ENCODE measurements at places on chromosomes 5 and 9.

DNA sequence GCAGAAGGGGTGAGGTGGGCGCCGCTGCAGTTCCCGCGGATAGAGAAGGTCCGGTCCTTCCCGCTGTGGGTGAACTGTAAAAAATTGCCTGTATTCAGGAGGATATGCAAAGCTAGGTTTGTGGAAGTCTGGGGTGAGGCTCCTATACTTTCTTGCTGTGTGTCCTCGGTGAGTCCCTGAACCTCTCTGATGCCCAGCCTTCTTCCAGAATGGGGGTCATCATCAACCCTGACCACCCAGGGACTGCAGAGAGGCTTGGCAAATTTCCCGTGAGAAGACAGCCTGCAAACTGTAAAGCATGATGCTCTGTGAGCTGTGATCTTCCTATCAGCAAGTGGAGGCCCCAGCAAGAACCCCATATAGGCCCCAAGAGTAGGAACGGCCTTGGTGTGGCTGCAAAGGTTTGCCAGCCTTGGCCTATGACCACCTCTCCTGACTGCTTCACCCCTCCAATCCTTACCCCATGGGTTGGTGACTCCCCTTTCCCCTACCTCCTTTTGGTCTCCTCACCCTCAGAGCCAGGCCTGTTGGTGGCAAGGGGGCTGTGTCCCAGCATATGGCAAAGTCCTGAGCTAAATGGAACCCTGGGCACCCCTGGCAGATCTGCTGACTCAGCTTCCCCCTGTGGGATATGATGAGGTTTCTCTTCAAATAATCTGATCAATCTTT lies 760 bp downstream of the ALDH1B1 start:
- no peak for DNase-seq

DNA sequence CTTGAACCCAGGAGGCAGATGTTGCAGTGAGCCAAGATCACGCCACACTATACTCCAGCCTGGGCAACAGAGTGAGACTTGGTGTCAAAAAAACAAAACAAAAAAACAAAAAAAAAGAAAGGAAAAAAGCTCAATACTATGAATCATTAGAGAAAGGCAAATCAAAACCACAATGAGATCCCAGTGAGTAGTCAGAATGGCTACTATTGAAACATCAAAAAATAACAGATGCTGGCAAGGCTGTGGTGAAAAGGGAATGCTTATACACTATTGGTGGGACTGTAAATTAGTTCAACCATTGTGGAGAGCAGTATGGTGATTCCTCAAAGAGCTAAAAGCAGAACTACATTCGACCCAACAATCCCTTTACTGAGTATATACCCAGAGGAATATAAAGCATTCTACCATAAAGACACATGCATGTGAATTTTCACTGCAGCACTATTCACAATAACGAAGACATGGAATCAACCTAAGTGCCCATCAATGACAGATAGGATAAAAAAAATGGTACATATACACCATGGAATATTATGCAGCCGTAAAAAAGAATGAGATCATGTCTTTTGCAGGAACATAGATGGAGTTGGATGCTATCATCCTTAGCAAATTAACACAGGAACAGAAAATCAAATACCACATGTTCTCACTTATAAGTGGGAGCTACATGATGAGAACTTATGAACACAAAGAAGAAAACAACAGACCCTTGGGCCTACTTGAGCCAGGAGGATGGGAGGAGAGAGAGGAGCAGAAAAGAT lies 81.9 kb upstream of the ARRDC3 start:
- DNase-seq: no peak

- DNase-seq: no peak
Measured at GRCh38 chr5:32834251-32834650, 123.1 kb downstream of the NPR3 start.

- DNase-seq: no peak
Measured at GRCh38 chr5:52898961-52899680, 90.0 kb upstream of the ITGA2 start.

GRCh38 chr5:123217173-123217572 lies 128.1 kb downstream of the PRDM6 start:
- no peak for DNase-seq

DNA sequence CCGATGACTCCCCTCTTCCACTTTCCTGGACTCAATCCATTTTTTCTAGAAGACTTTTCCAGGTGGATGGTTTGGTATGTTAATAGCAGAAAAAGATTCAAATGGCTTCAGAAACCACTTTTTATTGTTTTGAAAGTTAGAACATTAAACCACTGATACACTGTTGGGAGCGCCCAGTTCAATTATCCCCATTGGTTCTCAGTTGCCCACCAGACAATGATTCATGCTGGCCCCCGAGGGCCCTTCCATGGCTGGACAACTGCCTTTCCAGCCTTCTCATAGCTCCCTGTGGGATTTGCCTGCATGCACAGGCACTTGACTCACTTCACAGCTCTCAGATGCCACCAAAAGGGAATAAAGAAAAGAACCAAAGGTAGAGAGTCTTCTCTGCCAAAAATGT lies 21.3 kb upstream of the ANKRD34B start:
- DNase-seq: no peak

DNA sequence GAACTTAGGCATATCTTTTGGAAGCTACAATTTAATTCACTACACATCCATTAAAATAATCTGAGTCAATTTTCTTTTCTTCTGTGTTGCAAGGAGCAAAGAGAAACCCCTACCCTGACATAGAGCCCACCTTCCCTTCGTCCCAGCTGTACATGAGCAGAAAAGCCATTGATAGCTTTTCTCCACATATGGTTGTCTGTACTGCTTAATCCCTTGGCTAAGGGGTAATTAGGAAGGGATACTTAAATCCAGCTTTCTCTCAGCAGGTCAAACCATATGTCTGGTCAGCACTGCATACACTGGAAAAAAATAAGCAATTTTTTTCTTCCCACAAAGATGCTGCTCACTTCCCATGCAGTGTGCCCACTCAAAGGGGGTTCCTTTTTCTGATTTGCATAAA lies 94.7 kb upstream of the RAD23B start:
- DNase-seq: no peak

GRCh38 chr9:18721267-18721994 lies 247.5 kb downstream of the ADAMTSL1 start:
- no peak for DNase-seq

DNA sequence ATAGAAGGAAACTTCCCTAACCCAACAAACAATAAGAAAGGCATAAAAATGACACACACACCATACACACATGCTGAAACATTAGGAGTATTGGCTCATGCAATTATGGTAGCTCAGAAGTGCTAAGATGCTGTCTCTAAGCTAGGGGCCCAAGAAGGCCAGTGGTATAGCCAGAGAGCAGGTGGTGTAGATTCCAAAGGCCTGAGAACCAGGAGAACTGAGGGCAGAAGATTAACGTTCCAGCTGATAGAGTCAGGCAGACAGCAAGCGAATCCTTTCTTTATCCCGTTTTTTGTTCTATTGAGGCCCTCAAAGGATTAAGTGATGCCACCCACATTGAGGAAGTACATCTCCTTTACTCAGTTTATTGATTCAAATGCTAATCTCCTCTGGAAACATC lies 262.9 kb downstream of the EPB41L4A start:
- no peak for DNase-seq

- no peak for DNase-seq
Measured at GRCh38 chr9:99827244-99827643, 5.6 kb downstream of the NR4A3 start.

- no peak for DNase-seq
Measured at GRCh38 chr5:68420476-68421344, 205.2 kb downstream of the PIK3R1 start.

DNA sequence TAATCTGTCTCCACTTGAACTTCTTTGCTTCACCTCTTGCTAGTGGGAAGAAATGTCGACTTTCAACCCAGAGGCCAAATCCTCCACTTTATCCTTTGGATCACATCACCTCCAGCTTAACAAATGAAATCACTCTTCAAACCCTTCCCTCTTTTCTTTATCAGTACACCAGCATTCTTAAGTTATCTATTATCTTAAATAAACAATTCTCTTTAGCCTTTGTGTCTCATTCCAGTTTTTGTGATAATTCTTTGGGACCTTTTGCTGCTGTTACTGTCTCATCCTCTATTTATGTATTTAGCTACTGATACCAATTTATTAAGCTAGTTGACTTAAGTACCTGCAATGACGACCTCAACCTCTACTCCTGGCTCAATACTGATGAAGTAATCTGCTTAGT lies 28.1 kb upstream of the FBN2 start:
- no peak for DNase-seq

- DNase-seq: no peak
Measured at GRCh38 chr5:180367300-180367699, 14.2 kb upstream of the GFPT2 start.

GRCh38 chr5:156641686-156642085 lies 208.4 kb upstream of the PPP1R2B start:
- DNase-seq: no peak

- no peak for DNase-seq
Measured at GRCh38 chr5:127649018-127649439, at the start of gene CTXN3. CTXN3 (plus strand) TSS chr5:127649082; CDS start chr5:127657522, 8,440 bp downstream.

DNA sequence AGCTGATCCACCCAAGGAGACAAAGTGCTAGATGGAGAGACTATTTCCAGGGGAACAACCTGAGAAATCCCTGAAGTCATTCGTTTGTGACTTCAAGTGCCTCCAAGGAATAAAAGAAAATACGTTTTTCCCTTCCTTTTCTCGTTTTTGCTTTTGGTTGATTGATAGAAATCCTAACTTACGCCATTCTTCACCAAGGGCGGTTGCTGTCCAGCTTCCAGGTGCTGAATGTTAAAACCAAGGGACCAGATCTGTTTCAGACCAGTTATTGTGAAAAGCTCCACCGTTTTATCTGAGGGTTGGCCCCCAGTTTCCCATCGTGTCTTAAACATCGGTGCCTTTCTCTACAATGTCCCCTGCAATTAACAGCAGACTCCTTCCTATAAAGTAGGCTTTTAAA lies 600.7 kb upstream of the SGCD start:
- no peak for DNase-seq

GRCh38 chr9:6566409-6567139 lies 79.0 kb downstream of the GLDC start:
- DNase-seq: peak; percentile 80

- no peak for DNase-seq
Measured at GRCh38 chr5:83299353-83299752, 172.2 kb upstream of the VCAN start.

DNA sequence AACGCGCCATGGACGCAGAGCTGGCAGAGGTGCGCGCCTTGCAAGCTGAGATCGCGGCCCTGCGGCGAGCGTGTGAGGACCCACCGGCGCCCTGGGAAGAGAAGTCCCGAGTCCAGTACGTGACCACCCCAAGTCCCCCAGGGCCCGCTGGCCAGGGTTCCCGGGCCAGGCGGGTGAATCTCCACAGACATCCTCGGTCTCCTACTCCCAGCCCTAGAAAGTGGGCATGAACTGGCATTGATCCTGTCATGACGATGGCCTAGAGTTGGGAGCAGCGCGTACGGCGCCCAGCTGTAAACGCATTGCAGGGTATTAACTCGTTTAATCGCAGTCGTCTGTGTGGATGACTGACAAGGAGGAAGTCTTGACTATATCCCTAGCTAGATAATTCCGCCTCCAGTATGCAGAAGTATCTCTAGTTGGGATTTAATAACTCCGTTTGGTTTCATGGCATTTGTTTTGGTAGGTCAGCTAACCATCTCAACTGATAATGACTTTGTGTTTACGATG lies 293 bp downstream of the CENPP start:
- DNase-seq: no peak

DNA sequence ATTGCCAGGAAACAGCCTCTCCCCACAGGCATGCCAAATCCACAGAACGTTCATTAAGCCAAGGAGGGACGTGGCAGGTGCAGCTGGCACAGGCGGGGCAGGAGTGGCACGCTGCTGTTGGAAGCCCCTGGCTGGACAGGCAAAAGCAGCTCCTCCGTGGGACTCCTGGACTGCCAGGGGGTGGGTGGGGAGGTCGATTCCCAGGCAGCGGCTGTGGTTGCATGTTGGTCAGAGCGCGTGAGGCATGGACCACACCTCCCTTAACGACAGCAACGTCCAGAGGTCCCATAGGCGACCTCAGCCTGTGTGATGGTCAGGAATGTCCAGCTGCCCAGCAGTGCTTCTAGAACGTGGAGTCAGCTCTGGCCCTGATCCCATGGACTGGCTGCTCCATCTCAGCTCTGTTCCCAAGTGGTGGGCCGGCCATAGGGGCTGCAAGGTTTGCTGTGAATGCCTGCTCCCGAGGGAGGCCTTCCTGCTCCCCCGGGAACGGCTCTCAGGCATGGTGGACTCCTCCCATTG lies 6.9 kb downstream of the SLC6A19 start:
- no peak for DNase-seq

GRCh38 chr5:14256756-14257393 lies 113.7 kb downstream of the TRIO start:
- DNase-seq: no peak

DNA sequence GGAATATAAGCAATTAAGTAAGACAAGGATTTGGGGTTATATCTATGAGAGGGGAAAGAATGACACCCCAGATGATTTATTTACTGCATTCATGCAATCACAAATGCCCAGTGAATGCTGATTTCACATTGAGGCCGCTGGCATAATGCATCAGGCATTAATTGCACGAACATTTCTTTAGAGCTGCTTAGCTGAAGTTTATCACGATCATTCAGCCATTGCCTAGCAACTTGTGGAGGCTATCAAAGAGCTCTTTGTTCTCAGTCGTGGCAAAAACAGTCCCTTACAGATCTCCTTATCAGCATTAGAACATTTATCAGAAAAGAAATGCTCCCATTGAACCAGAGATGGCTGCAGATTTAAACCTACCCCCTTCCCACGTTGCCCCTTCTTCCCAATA lies 88.7 kb upstream of the PRRC1 start:
- DNase-seq: no peak

DNA sequence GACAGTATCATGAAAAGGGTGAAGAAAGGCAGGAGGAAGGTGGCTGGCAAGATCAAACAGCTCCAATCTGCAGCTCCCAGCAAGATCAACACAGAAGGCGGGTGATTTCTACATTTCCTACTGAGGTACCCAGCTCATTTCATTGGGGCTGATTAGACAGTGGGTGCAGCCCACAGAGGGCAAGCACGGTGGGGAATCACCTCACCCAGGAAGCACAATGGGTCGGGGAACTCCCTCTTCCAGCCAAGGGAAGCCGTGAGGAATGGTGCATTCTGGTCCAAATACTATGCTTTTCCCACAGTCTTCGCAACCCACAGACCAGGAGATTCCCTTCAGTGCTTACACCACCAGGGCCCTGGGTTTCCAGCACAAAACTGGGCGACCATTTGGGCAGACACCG lies 66.8 kb downstream of the CAMSAP1 start:
- DNase-seq: no peak

GRCh38 chr9:107170801-107171200 lies 112.3 kb upstream of the RAD23B start:
- no peak for DNase-seq

DNA sequence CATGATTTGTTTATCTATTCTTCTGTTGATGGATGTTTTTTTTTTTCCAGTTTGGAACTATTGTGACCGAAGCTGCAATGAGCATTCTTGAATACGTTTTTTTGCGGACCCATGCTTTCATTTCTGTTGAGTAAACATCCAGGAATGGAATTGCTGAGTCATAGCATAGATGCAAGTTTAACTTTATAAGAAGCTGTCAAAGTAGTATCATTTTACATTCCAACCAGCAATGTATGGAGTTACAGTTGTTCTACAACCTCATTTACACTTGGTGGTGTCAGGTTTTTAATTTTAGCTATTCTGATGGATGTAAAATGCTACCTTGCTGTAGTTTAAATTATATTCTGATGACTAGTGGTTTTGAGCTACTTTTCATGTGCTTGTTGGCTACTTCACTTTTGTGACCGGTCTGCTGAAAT lies 49.0 kb downstream of the NPR3 start:
- no peak for DNase-seq

GRCh38 chr9:112033237-112034215 lies 136.9 kb downstream of the UGCG start:
- no peak for DNase-seq
